Left renal cortex interstitium (tissue), 4 donors: ENCODE measurements at places on chromosomes 4 and X. TPM values are rescaled to one million over a fixed set of nuclear protein-coding genes. Genes with fewer than 3 reads are reported as not detected.

Gene BGN
- 201 TPM for polyA plus RNA-seq

Gene AFF2
- 5.0 TPM for polyA plus RNA-seq

Gene SPANXD
- not detected for polyA plus RNA-seq

Gene TMPRSS11F
- not detected for polyA plus RNA-seq

Gene DCLK2
- polyA plus RNA-seq = 12.4 TPM

Gene ADAM29
- not detected for polyA plus RNA-seq

Gene FDCSP
- 1.6 TPM for polyA plus RNA-seq

Gene RNF150
- polyA plus RNA-seq = 25.3 TPM

Gene ATP5ME
- polyA plus RNA-seq = 367 TPM

Gene PABPC1L2A
- polyA plus RNA-seq = not detected

Gene CCDC110
- 2.6 TPM for polyA plus RNA-seq

Gene AKAP4
- 0.30 TPM for polyA plus RNA-seq

Gene SH3RF1
- 27.6 TPM for polyA plus RNA-seq

Gene RAB33A
- polyA plus RNA-seq = 0.51 TPM

Gene RXFP1
- 0.44 TPM for polyA plus RNA-seq

Gene SMIM10L2A
- polyA plus RNA-seq = 10.0 TPM

Gene MAGEB17
- polyA plus RNA-seq = not detected

Gene CCKAR
- not detected for polyA plus RNA-seq

Gene TSPAN7
- 41.9 TPM for polyA plus RNA-seq

Gene PLRG1
- 99.5 TPM for polyA plus RNA-seq

Gene ERCC6L
- 4.4 TPM for polyA plus RNA-seq

Gene THAP9
- polyA plus RNA-seq = 11.9 TPM

Gene CXCL3
- not detected for polyA plus RNA-seq

Gene CASP3
- polyA plus RNA-seq = 33.4 TPM

Gene SPANXN3
- polyA plus RNA-seq = not detected

Gene AFM
- polyA plus RNA-seq = 13.2 TPM

Gene MAGEA1
- polyA plus RNA-seq = not detected

Gene SULT1E1
- polyA plus RNA-seq = 543 TPM

Gene CNOT6L
- polyA plus RNA-seq = 37.4 TPM

Gene GUCY1B1
- polyA plus RNA-seq = 77.0 TPM

Gene CWH43
- polyA plus RNA-seq = 5.7 TPM

Gene CSAG1
- not detected for polyA plus RNA-seq

Gene P2RY8
- polyA plus RNA-seq = 1.3 TPM

Gene CXorf49B
- polyA plus RNA-seq = not detected

Gene HGFAC
- polyA plus RNA-seq = 4.1 TPM
